ENCODE measurements at places on chromosomes 6 and 20.

DNA sequence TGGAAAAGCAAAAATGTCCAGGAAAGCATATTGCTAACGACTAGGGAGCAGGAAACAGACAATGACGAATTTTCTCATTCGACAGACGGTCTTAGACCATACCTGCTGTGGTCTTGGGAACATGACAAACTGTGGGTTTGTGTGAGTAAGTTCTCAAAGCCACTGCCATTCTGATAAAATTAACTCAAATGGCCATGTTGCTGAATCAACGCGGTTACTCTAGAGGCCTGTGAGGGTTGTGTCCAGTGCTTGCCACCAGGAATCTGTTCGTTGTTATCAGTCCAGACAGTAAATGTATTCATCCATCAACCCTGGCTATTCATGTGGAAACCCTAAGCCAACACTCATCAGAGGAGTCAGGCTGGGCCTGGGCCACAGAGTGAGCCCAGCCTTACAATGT lies 124.3 kb downstream of the MYLK4 start:
- DNase-seq, result no peak

DNA sequence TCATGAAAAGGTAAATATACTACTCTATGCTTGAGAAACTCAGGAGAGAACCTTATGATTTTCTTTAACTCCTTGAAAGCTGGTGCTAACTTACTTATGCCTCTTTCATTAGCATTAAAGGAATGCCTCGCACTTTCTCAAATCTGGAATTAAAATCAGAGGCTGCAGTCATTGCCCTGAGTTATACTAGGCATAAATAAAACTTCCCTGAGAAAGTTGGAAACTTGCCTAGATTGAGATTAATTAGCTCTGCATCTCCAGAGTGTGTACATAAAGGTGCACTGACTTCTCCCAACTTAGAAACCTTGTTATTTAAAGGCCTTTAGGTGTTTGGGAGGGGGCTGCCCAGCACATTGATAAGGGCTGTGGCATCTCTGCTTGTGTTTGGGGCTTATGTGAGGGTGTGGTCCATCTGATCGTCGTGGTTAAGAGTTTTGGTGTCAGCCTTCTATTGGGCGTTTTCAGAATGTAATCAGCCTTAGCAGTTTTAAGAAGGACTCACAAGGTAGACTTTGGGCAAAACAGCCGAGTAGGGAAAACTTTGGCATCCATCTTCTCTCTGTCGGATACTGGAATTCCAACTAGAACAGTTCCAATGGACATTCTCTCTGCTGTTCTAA lies 32.1 kb upstream of the CCN6 start:
- DNase-seq, result no peak

- DNase-seq, result no peak
These were observed 32.0 kb downstream of the TFAP2A start for GRCh38 chr6:10382728-10383330.

GRCh38 chr6:10418862-10419748 lies 4.2 kb upstream of the TFAP2A start:
- no peak for DNase-seq

GRCh38 chr6:156545931-156546330 lies 231.2 kb upstream of the ARID1B start:
- DNase-seq, result no peak

- DNase-seq, result no peak
These were observed 159.6 kb downstream of the TRIM27 start for GRCh38 chr6:28764014-28764723.

GRCh38 chr20:23399568-23400241 lies 21.6 kb downstream of the NAPB start:
- no peak for DNase-seq

DNA sequence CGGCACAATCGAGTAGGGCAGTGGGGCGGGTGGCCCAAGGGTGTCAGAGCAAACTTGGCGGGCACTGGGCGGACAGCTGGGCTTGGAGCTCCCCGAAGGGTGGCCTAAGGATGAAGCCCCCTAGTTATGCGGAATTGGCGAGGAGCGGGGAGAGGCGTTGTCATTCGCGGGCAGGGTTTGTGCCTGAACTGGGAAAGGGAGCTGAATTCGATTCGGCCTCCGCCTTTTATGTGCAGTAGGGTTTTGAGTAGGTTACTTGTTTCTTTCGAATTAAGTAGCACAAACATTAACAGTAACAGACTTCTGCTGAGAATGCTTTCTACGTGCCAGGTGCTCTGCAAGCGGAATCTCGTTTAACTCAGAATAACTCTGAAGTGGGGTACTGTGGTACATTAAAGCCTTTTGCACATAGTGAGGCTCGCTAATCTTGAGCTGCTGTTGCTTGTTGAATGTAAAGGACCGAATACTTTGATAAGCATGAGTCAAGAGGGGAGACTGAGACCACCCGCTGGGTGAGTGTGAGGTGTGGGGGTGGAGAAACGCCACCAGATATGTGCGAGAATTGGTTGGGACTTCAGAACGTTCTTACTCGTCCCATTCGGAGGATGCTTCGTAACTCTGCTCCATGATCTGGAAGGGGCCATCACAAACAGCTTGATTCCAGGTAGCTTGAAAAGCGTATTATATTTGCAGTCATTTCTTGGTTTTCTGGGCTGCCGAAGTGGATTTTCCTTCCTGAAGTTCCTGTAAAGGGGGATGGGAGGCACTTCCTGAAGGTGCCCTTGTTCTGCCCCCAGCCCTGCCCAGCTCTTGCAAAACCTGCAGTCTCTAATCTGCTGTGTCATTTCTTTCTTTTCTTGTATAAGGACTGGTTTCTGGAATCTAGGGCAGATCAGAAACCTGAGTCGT lies 833 bp downstream of the RAB5IF start:
- DNase-seq, result no peak

- no peak for DNase-seq
These were observed 75.5 kb upstream of the SYNDIG1 start for GRCh38 chr20:24393903-24394302.

DNA sequence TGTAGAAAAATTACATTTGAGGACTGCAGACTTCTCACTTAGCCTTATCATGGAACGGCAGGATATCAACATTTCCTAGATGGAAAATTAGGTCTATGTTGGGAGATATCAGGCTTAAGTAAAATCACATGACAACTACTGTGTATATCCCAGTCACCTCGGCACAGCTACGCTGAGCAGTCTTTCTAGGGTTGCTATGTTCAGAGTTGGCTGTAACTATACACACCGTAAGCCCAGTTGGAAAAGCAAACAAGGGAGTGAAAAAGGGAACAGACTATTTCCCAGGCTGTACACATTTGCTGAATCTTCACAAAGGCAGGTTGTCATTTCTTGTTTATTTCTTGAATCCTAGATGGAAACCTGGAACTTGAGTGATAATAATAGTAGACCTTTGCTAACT lies 80.7 kb upstream of the PTPRK start:
- DNase-seq, result no peak

DNA sequence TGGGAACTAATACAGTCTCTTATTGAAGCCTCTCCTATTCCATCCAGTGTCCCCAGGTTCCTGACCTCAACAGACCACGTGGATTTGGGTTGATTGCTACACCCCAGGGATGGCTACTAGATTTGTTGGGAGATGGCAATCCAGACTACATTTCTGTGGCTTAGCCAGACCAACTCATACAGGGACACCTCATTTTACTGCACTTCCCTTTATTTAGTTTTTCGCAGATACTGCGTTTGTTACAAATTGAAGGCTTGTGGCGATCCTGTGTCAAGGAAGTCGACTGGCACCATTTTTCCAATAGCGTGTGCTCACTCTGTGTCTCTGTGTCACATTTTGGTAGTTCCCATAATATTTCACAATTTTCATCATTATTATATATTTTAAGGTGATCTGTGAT lies 10.3 kb upstream of the MTRF1L start:
- no peak for DNase-seq

GRCh38 chr6:154433477-154434241 lies 76.8 kb downstream of the CNKSR3 start:
- no peak for DNase-seq

GRCh38 chr6:53313784-53314400 lies 34.9 kb downstream of the ELOVL5 start:
- no peak for DNase-seq

DNA sequence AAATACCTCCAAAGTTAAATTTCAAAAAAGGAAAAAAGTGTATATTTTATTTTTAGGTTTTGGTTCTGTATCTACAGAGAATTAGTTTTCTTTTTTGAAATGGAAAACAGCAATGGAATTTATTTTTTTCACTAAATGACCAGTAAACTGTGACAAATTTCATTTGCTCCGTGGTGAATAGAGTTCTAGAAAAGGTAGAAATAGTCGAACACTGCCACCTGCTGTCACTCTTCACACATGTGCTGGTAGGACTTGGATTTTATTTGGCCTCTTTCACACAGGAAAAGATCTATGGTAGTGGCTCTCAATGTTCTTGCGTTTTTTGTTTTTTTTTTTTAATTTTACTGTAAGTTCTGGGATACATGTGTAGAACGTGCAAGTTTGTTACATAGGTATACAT lies 312.5 kb downstream of the EYA4 start:
- DNase-seq, result no peak

DNA sequence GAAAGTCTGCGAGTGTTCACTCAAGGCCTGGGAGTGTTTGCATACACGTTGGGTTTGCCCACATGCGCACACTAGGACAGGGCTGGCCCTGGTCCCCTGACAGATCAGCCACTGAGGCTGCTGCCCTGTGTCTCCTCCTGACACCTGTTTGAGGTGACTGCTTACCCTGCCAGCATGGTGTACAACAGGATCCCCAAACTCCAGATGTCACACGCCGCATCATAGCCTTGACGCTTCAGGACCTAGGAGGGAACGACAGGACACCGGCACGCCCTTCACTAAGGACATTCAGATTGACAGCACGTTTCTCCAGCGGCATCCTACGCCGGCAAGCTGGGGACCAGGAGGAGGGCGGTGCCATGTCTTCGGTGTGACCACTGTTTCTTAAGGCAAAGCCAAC lies 37.0 kb upstream of the MPC1 start:
- no peak for DNase-seq

DNA sequence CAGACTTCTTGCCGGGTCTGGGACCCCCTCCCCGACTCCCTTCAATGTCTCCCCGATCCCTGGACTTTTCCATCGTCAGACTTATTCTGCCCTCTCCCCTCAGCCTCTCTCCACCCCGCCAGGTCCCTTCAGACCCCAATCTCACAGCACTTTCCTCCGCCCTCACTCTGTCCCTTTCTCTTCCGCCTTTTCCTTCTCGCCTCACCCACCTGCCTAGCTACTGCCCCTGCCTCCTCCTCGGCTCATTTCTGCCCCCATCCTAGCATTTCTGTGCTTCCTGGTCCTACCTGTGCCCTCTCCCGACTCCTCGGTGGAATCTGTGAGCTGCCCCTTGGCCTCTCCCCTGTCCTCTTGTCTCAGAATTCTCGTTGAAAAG lies 616 bp downstream of the CHMP4B start:
- no peak for DNase-seq

DNA sequence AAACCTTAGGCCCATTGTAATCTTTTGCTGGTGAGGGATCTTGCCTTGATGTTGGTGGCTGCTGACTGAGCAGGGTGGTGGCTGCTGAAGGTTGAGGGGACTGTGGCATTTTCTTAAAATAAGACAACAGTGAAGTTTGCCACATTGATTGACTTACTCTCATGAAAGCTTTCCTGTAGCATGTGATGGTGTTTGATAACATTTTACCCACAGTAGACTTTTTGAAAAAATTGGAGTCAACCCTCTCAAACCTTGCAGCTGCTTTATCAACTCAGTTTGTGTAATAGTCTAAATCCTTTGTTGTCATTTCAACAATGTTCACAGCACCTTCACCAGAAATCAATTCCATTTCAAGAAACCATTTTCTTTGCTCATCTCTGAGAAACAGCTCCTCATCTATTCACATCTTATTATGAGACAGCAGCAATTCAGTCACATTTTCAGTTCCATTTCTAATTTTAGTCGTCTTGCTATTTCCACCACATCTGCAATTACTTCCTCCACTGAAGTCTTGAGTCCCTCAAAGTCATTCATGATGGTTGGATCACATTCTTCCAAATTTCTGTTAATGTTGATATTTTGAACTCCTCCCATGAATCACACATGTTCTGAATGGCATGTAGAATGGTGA lies 37.2 kb downstream of the CST9L start:
- DNase-seq, result no peak

DNA sequence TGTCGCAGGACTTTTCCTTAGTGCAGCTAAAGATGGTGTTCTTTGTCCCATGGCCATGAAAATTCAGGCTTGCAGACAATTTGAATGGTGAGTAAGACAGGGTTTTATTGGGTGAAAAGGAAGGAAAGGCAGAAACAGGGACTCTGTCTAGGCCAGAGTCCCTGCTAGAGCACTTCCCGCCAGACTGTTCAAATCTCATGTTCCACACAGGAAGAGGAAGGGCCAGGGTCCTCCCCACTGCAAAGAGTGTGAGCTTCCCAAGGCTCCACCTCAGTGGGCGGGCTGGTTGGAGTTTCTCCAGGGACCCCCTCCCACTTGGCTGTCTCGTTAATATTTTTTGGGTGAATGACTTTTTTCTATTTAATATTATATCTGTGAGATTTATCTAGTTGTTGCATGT lies 29.0 kb downstream of the COL19A1 start:
- DNase-seq, result no peak

GRCh38 chr6:77290798-77291197 lies 172.5 kb downstream of the HTR1B start:
- no peak for DNase-seq

GRCh38 chr20:53691060-53691810 lies 97.6 kb upstream of the ZNF217 start:
- DNase-seq, result no peak

GRCh38 chr6:78864957-78865356 lies 2.4 kb upstream of the IRAK1BP1 start:
- DNase-seq, result no peak

GRCh38 chr6:88641178-88641903 lies 322.1 kb downstream of the RNGTT start:
- DNase-seq, result no peak

- no peak for DNase-seq
These were observed 34.9 kb downstream of the GSTA2 start for GRCh38 chr6:52728394-52728793.

- no peak for DNase-seq
These were observed 38.6 kb upstream of the GGTLC1 start for GRCh38 chr20:24027229-24027628.

DNA sequence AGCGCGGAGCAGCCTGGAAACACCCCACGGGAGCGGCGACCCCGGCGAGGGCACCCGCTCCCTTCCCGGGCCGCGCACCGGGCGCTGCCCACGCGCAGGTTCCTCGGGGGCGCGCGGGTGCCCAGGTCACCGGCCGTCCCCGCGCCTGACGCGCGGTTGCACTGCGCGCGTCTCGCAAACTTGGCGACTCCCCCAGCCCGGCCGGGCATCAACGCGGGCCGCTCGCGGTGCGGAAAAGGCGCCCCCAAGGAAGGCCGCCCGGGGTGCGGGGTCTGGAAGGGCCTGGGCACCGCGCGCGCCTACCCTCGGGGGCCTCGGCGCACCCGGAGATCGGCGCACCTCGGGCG lies 555 bp upstream of the ZBTB46 start:
- DNase-seq, result no peak

- no peak for DNase-seq
These were observed 1383.5 kb upstream of the DEFB115 start for GRCh38 chr20:29873946-29874345.

- DNase-seq, result no peak
These were observed 188.2 kb upstream of the QKI start for GRCh38 chr6:163226181-163226835.

- DNase-seq, result no peak
These were observed 27.9 kb downstream of the B4GALT5 start for GRCh38 chr20:49685809-49686208.

Measured in NCI-H187 (cell line).